ENCODE measurements at places on chromosomes 3 and 15.

DNA sequence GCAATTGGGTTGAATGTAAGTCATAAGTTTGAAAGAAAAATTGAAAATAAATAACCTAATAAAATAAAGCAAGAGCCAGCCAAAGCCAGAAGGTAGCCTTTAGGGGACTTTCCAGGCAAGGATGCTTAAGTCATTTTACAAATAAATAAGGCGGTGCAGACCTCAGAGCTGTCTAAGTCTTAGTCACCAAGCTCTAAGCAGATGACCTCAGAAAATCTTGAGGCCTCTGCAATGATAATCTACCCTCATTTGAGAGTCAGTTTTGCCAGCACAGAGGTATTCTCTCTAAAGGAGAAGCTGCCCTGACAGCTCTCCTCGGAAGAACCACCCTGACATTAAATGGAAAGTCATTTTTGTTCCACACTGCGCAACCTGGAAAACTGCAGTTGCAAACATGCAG is 113.9 kb downstream of the OXNAD1 start:
- DNase-seq, result no peak

GRCh38 chr15:74381190-74381453 is 13.7 kb upstream of the CYP11A1 start:
- DNase-seq, result no peak

GRCh38 chr3:3065876-3066275 is 44.3 kb downstream of the IL5RA start:
- DNase-seq, result no peak

- DNase-seq, result no peak
Observed at GRCh38 chr3:69764121-69764741, 25.0 kb downstream of the MITF start.

DNA sequence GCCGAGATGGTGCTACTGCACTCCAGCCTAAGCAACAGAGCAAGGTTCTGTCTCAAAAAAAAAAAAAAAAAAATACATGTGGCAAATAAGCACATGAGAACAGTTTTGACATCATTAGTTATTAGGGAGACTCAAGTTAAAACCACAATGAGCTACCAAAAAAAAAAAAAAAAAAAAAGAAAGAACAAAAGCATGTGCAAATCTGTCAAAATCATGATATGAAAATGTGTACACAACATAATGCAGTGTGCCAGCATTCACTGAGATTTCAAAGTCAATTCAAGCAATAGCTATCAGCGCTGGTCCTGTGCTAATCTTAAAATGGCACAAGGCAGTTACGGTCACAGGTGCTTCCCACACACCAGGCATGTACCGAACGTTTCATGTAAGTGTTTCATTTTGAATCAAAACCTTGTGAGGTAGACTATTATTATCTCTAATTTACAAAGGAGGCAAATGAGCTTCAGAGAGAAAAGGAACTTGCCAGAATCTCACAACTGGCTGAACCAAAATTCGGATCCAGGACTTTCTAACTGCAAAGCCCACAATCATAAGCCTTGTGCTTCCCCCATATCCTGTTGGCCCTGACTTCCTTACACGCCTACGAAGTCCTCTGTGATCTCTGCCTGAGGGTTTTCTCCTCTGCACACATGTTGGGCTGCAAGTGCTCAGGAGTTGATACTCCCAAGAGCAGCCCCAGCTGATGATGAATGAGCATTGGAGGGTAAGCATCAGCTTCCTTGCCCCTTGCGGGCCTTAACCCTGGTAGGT is 200.1 kb upstream of the PROK2 start:
- no peak for DNase-seq

DNA sequence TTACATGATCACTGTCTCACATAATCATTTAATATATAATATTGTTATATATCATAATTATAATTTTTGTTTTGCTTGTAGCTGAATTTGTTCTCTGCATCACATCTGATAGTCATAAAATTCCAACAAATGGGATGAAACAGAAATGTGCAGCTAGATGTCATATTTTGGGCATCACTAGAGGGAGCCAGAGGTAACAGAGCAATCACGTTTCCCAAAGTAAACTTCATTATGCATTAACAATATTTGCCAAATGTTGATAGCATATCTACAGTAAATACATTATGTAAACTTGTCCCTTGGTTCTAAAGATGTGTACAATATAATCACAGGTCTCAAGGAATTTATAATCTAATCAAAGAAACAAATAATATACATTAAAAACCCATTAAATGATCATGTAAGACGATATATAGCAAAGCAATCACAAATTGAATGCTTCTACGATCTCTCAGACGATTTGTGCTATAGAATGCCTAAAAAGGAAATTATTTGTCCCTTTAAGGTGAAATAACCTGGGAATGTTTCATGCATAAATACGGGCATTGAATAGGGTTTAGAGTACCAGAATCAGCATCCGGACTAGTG is 234.2 kb upstream of the MCTP2 start:
- no peak for DNase-seq

GRCh38 chr3:161014843-161015749 is 90.1 kb downstream of the B3GALNT1 start:
- DNase-seq, result no peak

- no peak for DNase-seq
Observed at GRCh38 chr15:93268066-93268465, 179.1 kb upstream of the RGMA start.

GRCh38 chr15:92395098-92395635 is 1.5 kb downstream of the ST8SIA2 start:
- DNase-seq, result no peak

DNA sequence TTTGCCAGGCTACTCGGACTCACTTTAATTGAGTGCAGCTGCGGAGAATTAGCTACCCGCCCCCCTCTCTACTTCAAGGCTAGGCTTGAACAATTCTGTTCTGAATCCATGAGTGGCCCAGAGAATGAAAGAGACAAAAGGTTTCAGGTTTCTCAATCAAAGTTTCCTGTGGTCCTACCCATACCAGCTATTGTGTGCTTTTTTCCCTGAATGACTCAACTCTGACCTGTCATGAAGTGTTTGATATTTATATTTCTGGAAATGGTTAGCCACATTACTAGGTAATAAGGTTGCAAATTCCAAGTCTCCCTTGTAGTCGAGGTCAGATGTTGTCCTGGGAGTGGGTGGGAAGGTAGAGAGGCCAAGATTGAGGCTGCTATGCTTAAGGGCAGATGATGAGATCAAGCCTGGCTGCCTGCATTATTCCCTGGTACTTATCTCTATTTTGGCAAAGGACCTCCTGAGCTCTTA is 392.7 kb upstream of the TBL1XR1 start:
- DNase-seq, result no peak

GRCh38 chr3:111784001-111784400 is 75.1 kb upstream of the PHLDB2 start:
- no peak for DNase-seq

- DNase-seq, result no peak
Observed at GRCh38 chr3:120569222-120570057, 26.7 kb upstream of the NDUFB4 start.

DNA sequence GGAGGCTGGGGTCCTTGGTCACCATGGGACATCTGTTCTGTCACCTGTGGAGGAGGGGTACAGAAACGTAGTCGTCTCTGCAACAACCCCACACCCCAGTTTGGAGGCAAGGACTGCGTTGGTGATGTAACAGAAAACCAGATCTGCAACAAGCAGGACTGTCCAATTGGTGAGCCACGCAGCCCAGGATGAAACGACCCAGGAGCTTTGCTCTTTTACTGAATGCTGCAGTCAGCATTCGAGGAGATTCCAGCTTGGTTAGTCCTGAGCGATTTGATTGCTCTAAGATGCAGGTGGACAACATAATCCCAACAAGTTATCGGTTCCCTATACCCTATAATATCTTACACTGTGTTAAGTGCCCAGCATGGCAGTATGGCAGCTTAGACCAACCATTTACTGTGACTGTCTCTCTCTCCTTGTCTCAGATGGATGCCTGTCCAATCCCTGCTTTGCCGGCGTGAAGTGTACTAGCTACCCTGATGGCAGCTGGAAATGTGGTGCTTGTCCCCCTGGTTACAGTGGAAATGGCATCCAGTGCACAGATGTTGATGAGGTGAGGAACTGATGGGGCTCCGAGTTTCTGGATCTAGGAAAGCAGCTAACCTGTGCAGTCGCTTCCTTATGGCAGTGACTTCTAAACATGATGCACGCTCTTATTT is 7.8 kb downstream of the THBS1 start:
- no peak for DNase-seq

DNA sequence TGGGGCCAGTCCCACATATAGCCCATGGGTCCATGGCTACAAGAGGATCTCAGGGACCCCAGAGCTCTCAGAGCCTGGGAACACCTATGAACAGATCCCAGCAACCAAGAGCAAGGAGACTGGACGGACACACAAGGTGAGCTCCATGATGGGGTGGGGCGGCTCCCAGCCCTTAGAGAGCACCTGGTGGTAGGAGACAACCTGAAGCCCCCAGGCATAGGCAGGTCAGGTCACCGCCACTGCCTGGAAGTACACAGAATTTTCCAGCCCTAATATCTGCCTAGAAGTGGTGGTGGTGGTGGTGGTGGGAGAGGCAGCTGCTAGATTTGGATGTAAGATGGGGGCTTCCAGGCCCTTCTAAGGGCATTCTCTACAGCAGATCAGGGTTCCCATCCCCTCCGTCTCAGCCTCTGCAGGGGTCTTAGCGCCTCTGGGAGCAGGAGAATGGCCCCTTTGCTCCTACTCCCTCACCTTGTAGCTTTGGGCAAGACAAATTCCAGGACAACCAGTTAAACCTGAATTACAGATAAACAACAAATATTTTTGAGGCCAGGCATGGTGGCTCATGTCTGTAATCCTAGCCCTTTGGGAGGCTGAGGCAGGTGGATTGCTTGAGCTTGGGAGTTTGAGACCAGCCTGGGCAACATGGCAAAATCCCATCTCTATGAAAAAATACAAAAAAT is 9.2 kb downstream of the SH2D7 start:
- no peak for DNase-seq

DNA sequence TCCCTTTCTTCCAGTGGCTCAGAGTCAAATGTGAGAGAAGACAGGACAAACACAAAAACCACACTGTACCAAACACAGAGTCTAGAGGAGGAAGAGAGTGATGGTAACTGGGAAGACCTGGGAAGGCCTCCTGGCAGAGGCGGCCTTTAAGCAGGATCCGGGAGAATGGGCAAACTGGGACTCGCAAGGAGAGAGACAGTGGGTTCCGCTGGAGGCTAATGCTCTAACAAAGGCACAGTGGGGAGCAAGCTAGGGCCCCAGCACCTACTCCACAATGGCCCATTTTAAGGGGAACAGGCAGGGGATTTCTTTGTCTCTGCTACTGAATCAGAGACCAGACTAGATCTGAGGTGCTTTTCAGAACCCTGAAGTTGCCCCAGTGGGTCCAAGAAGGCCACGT is 81.4 kb upstream of the HES1 start:
- DNase-seq, result no peak

DNA sequence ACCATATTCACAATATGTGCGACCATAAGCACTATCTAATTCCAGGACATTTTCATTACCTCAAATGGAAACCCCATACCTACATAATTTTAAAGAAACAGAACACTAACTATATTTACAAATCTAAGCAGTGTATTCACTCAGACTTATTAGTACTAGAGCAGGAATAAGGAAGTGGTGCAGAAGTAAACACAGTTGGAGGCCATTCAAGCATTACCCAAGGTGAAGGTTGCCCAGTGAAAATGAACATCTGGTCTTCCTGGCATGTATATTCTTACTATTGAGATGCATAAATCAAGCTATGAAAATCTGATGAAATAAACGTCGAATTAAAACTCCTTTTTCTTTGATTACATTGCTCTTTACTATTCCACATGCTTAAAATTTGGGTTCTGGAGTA is 78.9 kb upstream of the TTC14 start:
- no peak for DNase-seq

DNA sequence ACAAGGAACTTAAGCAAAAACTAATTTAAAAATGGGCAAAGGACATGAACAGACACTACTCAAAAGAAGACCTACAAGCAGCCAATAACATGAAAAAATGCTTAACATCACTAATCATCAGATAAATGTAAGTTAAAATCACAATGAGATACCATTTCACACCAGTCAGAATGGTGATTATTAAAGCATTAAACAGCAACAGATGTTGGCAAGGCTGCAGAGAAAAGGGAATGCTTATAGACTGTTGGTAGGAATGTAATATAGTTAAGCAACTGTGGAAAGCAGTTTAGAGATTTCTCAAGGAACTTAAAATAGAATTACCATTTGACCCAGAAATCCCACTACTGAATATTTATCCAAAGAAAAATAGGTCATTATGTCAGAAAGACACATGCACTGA is 482.2 kb downstream of the SQOR start:
- no peak for DNase-seq

- DNase-seq, result no peak
Observed at GRCh38 chr3:184873141-184873540, 61.2 kb downstream of the VPS8 start.

GRCh38 chr15:92845126-92845508 is 55.0 kb upstream of the CHD2 start:
- DNase-seq, result no peak

- DNase-seq, result no peak
Observed at GRCh38 chr3:38578551-38578950, 70.9 kb downstream of the SCN5A start.

DNA sequence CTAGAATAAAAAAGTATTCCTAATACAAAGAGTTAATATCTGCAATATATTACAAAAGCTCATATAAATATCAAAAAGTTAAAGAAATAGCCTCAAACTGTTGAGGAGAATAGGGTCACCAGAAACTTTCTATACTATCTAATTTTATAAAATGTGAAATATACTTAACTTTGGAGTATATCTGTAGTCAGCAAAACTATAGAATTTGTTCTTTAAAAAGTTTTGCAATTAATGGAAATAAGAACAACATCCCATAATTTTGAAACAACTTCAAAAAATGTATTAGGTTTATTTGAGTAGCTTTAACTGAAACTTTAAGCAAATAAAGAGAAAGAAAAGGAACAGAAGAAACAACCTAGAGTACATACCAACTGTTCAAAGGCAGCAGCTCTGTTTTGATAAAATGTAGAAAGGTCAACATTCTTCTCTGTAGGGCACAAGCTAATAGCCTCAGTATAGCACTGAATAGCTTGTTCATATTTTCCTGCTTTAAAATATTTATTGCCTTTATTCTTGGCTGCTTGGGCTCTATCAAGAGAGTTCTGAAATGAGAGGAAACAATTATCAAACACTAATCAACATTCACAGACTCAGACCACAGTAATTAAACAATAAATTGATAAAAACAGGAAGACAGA is 14.3 kb downstream of the TOMM70 start:
- DNase-seq, result no peak

- DNase-seq, result no peak
Observed at GRCh38 chr3:132623646-132624045, 26.6 kb downstream of the ACKR4 start.

GRCh38 chr15:83193721-83194120 is 13.9 kb downstream of the HDGFL3 start:
- no peak for DNase-seq

GRCh38 chr3:115657168-115657567 is 33.9 kb downstream of the GAP43 start:
- no peak for DNase-seq

- no peak for DNase-seq
Observed at GRCh38 chr3:61669203-61669602, 107.8 kb downstream of the PTPRG start.

DNA sequence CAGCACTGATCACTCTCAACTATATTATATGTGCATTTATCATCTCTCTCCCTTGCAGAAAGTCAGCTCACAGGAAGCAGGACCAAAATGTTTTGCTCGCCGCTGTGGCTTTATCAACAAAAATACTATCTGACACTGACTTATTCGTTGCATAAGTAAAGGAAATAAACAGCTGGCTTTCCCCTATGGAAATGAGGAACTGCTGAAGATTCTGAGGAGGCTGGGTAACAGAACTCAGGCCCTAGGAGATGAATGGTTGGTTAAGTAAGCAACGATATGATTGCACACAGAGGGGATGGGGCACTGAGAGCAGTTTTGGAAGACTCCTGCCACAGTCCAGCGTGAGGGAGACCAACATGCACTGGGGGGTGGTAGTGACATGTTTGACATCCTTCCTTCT is 181.1 kb downstream of the STT3B start:
- no peak for DNase-seq

All from right kidney (tissue), 9 donors.